ENCODE measurements at places on chromosomes 11 and 22.

DNA sequence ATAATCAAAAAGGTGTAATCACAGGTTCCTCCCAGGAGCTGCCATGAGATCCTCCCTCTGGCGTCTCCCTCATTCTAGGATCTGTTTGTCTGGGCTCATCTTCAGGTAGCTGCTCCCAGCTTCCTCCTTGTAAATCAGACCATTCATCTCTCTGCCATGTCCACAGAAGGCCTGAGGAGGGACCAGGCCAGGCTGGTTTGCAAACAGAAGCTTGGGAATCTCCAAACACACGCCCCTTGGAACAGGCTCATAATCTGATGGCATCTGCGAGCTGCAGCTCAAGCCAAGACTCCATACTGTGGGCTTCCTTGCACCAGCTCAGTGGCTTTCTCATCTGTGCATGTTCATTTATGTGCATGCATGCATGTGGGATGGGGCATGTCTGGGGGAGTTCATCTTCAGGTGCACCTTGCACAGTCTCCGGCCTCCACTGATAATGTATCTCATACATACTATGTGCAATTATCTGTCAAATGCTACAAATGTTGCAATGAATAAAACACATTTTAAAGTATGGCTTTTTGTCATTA, 134.9 kb downstream of the NXPE2 start:
- no peaks in the 10 kb centered on the region for H3K36me3 ChIP-seq
- H3K27ac ChIP-seq, result no peak overlapping the region
- no peak overlapping the region for H3K4me3 ChIP-seq
- H3K27me3 ChIP-seq, result no peaks in the 10 kb centered on the region
- no peaks in the 10 kb centered on the region for H3K4me1 ChIP-seq

- ATAC-seq, result no peak
- no peak overlapping the region for H3K4me3 ChIP-seq
- H3K27ac ChIP-seq, result no peak overlapping the region
- H3K36me3 ChIP-seq, result peaks cover 23% of the 10 kb centered on the region
- no peaks in the 10 kb centered on the region for H3K4me1 ChIP-seq
These were observed 36.7 kb upstream of the B3GNT6 start for GRCh38 chr11:76997512-76997911.

- H3K27me3 ChIP-seq, result peaks cover 21% of the 10 kb centered on the region
- H3K27ac ChIP-seq, result no peak overlapping the region
- ATAC-seq, result no peak
- H3K4me3 ChIP-seq, result no peak overlapping the region
- H3K36me3 ChIP-seq, result no peaks in the 10 kb centered on the region
- H3K4me1 ChIP-seq, result no peaks in the 10 kb centered on the region
These were observed 69.8 kb downstream of the TRIM29 start for GRCh38 chr11:120068114-120068573.

- H3K36me3 ChIP-seq, result peaks cover 13% of the 10 kb centered on the region
- H3K27ac ChIP-seq, result peak overlapping the region; percentile 100
- H3K27me3 ChIP-seq, result no peaks in the 10 kb centered on the region
- H3K4me3 ChIP-seq, result peak overlapping the region; percentile 87
These were observed 720 bp downstream of the UFD1 start for GRCh38 chr22:19478045-19478900.

- ATAC-seq, result no peak
- peaks cover 23% of the 10 kb centered on the region for H3K4me1 ChIP-seq
- no peaks in the 10 kb centered on the region for H3K27me3 ChIP-seq
These were observed 870 bp upstream of the FREY1 start for GRCh38 chr11:45907911-45908370.

DNA sequence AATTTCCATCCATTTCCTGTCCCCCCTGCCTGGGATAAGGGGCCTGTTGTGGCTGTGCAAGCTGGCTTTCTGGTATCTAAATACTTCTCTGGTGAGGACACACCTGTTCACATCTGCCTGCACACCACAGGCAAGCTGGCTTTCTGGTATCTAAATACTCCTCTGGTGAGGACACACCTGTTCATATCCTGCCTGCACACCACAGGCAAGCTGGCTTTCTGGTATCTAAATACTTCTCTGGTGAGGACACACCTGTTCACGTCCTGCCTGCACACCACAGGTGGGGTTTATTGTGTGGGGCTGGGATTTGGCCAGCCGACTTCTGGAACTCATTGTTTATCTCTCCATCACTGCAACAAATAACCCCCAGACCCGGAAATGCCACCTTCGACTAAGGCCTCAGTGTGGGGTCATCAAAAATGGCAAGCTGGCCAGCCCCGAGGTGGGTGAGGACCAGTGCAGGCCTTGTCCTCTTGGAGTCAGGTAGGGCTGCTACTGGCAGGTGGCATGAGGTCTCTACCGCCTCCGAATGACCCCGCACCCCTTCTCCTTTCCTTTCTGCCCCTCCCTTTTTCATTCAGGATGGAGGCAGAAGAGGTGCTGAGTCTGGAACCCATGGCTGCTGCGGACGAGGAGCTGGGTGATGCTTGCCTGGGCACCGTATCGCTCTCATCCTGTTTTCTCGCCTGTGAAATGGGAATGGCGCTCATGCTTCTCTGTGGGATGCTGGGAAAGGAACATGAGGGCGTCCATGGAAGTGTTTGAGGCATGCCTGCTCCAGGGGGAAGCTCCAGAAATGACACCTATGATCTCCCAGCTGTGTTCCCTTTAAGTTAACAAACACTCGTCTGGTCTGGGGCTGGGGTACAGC, 43.5 kb upstream of the MYEOV start:
- no peak for ATAC-seq
- H3K27ac ChIP-seq, result no peak overlapping the region
- H3K36me3 ChIP-seq, result no peaks in the 10 kb centered on the region
- H3K4me1 ChIP-seq, result no peaks in the 10 kb centered on the region

DNA sequence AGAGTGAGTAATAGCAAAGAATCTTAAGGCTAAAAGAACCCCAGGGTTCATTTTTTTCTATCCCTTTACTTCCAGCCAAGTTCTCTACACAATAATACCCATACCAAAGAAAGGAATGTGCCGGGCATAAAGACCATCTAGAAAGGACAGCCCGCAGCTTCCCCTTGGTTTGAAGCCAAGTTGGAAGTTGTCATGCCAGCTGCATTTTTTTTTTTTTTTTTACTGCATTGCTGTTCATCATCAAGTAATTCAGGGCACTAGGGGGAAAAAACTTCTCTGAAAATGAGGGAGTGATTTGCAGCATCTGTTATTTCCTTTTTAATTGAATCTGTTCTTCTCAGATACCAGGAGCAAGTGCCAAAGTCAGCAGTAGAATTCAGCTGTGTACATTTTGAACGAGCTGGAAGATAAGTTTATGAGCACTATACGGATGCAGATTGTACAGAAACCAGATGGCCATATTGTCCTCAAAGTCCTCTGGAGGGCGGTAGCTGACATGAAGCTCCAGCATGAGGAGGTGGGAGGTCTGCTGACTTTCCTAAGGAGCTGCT, 56.4 kb downstream of the UBASH3B start:
- H3K27ac ChIP-seq, result no peak overlapping the region
- ATAC-seq, result no peak
- H3K4me1 ChIP-seq, result peaks cover 50% of the 10 kb centered on the region
- H3K27me3 ChIP-seq, result no peaks in the 10 kb centered on the region

DNA sequence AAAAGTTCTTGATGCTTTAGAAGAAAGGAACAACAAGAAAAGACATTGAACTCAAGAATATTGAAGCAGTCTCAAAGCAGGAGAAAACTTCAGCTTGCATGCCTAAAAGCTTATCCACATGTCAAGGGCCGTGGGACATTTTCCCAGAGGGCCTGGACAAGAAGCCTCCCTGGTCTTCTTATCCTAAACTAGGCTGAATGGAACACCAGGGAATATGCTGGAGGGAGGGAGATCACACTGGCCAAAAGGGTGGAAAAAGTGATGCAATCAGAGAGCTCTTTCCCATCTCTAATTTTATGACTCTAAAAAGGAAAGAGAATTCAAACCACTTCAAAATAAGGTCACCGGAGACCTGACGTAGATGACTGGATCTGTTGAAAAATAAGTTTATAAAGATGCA, 107.2 kb downstream of the MPPED2 start:
- no peaks in the 10 kb centered on the region for H3K36me3 ChIP-seq
- H3K27me3 ChIP-seq, result peaks cover 20% of the 10 kb centered on the region
- no peaks in the 10 kb centered on the region for H3K4me1 ChIP-seq
- H3K4me3 ChIP-seq, result no peak overlapping the region
- no peak overlapping the region for H3K27ac ChIP-seq
- no peak for ATAC-seq

GRCh38 chr22:45101515-45102227, 62.1 kb upstream of the NUP50 start:
- no peaks in the 10 kb centered on the region for H3K4me1 ChIP-seq
- H3K4me3 ChIP-seq, result no peak overlapping the region
- H3K36me3 ChIP-seq, result no peaks in the 10 kb centered on the region
- H3K27ac ChIP-seq, result no peak overlapping the region

DNA sequence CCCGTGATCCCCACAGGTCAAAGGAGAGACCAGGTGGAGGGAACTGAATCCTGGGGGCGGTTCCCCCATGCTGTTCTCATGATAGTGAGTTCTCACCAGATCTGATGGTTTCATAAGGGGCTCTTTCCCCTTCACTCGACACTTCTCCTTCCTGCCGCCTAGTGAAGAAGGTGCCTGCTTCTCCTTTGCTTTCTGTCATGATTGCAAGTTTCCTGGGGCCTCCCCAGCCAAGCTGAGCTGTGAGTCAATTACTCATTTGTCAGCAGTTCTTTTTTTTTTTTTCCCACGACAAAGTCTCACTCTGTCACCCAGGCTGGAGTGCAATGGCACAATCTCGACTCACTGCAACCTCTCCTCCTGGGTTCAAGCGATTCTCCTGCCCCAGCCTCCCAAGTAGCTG, 1530.4 kb downstream of the BRD1 start:
- H3K4me1 ChIP-seq, result no peaks in the 10 kb centered on the region
- no peaks in the 10 kb centered on the region for H3K27me3 ChIP-seq
- H3K36me3 ChIP-seq, result no peaks in the 10 kb centered on the region
- H3K4me3 ChIP-seq, result no peak overlapping the region
- no peak for ATAC-seq
- H3K27ac ChIP-seq, result no peak overlapping the region

DNA sequence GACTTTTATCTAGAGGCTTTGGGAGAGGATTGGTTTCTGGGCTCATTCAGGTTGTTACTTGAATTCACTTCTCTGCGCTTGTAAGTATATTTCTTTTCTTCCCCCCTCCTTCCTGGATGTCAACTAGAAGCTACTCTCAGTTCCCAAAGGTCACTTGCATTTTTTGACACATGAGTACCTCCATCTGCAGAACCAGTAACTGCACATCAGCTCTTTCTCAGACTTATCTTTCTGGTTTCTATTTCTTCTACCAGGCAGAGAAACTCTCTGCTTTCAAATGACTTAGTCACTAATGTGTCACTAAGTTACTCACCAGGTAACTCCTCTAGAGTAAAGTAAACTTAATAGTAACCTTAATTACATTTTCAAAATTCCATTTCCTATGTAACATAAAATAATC, 773.0 kb upstream of the LUZP2 start:
- H3K4me1 ChIP-seq, result no peaks in the 10 kb centered on the region
- no peaks in the 10 kb centered on the region for H3K27me3 ChIP-seq
- H3K36me3 ChIP-seq, result no peaks in the 10 kb centered on the region
- ATAC-seq, result no peak
- H3K27ac ChIP-seq, result no peak overlapping the region

DNA sequence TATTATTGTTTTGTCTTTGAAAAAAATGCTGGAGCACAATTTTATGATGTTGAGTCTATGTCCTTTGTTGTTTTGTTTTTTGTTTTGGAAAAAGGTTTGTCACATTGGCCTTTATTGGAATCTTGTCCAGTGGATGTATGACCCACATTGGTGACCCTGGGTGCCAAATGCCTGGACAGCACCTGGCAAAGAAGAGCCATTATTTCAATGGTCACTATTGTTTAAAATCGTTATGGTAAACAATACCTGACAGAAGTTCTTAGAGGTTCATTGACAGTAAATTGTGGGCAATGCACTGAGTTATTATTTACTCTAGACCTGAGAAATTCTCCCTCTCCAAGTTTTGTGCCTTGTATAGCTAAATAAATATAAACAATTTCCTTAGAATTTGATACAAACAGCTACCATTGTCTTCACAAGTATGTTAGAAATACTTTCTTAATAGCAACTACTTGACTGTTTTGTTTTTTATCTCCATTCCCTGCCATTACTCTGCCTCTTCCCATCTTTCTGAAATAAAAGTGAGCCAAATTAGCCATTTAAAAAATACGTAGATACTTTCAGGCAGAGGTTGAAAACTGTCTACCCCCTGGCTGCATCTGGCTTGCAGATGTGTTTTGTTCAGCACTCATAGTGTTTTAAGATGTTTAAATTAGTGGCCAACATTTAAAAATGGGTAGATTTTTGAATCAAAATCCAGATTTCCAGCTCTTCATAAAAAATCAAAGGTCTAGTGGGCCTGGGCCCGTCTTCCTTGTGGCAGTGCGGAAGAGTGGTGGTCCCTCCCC, 39.9 kb downstream of the BMAL1 start:
- no peak overlapping the region for H3K27ac ChIP-seq
- H3K4me3 ChIP-seq, result no peak overlapping the region
- ATAC-seq, result no peak
- H3K4me1 ChIP-seq, result peaks cover 75% of the 10 kb centered on the region
- no peaks in the 10 kb centered on the region for H3K27me3 ChIP-seq

- H3K27ac ChIP-seq, result no peak overlapping the region
- no peaks in the 10 kb centered on the region for H3K36me3 ChIP-seq
- no peaks in the 10 kb centered on the region for H3K4me1 ChIP-seq
- H3K4me3 ChIP-seq, result no peak overlapping the region
- no peak for ATAC-seq
These were observed 276.6 kb downstream of the FAT3 start for GRCh38 chr11:92501066-92501739.

DNA sequence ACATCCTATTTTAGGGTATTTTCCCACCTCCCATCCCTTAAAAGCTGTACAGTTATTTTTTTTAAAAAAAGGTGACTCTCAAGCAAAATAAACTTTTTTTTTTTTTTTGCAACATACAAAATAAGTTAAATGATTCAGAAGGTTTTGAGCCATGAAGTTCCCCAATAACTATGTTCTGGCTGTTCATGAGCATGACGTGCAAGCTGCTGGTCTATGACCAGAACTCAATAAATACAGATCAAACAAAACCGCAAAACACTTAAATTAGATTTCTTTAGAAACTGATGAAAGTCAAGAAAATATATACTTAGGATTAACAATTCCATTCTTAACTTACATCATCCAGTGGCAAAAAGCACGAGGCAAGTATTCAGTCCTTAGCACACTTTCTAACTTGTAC, 24.1 kb upstream of the CLNS1A start:
- H3K27ac ChIP-seq, result no peak overlapping the region
- H3K4me3 ChIP-seq, result no peak overlapping the region
- peaks cover 13% of the 10 kb centered on the region for H3K36me3 ChIP-seq
- ATAC-seq, result peak; percentile 68
- H3K27me3 ChIP-seq, result no peaks in the 10 kb centered on the region

Data from stimulated activated memory B cell treated with anti-CD40 and anti-IgM and Interleukin-4, amounts not matched to agents 10 μg/mL and 1 μg/mL and 100 μg/mL, for 72 hours (primary cell).